ENCODE measurements at places on chromosomes 1 and 21. TPM values are rescaled to one million over a fixed set of nuclear protein-coding genes. Genes with fewer than 3 reads are reported as not detected.
A peak's percentile ranks its signal among the peaks of the same experiment; 100 is the strongest.

DNA sequence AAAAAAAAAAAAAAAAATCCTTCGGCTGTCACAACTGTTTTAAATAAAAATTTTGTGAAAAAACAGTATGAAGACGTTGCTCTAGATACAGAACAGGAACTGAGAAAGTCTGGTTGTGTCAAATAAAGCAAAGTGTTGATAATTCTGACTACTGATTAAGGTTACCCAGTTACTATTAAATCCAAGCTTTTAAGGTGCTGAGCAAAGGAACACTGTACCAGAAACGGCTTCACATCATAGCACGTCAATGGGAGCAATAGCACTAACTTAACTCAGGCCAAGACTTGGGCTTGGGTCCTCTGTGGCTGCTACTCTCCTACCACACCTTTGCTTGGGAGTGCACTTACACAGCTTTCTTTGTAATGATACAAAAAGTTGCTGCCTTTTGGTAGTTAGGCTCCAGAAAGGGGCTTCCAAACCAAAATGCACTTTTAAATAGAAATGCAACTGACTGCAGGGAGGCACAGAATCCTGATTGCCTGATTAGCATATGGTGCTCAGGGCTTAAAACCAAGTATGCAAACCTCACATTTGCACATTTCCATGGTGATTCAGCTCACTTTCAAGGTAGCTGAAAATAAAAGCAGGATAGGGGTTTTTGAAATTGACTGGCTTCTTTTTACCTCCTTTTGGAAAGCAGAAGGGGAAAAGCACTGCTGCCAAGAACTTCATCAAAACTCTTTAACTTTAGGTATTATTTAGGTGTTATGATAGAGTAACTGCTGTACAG lies 6.3 kb downstream of the MCL1 start:
- DNase-seq, result no peak

DNA sequence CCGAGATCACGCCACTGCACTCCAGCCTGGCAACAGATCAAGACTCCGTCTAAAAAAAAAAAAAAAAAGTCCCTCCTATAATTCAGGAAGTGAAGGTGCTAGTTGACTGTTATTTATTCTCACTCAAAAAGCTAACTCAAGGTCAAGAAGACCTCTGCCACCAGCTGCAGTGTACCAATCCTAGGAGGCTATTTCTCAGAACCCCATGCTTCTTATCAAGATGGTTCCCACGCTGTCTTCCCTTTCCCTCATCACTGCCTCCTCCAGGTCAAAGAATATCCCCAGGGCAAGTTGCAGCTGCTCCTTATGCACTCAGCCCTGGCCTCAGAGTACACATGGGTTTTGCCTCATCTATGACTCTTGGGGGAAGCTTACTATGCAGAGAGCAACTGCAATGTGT lies 53.6 kb downstream of the RERE start:
- DNase-seq, result no peak

DNA sequence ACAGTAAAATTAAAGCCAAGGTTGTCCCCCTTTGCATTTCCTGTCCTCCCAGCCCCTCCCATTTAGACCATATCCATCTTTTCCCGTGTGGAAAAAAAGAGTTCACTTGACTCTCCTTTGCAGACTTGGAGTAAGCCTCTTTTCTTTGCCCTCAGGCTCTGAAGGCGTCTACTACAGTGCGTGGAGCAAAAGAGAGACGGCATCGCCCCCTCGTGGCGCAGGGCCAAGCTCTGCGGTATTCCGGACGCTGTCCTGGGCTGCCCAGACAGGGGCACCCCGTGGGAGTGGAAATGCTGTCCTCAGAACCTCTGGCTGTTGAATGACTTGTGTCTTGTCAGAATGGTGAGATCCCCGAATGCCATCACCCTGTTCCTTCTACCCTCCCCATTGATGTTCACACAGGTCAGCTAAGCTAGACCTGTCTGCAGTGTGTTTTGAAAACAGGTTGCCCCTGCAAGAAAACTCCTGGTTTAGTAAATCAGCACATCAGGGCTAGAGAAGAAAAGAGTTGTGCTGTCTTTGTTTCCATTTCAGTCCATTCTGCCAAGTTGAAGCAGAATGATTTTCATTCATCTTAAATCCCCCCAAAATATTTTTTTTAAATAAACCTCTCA lies 12.3 kb upstream of the GJA8 start:
- no peak for DNase-seq

Gene KRTAP7-1
- not detected for total RNA-seq

DNA sequence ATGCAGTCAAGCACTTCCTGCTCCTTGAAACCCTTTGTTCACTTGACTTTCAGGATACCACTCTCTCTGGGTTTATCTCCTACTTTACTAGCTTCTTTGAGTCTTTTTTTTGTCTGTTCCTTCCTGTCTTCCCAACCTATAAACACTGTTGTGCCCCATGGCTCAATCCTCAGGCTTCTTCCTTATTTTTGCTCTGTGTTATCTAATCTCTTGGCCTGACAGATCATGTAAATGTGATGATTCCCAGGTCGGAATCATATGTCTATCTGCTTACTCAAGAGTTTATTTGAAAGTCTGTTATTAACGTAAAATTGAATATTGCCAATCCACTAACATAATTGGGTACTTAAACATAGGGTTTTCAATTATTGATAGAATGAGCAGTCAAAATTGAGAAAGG lies 171.7 kb upstream of the ST6GALNAC5 start:
- no peak for DNase-seq

DNA sequence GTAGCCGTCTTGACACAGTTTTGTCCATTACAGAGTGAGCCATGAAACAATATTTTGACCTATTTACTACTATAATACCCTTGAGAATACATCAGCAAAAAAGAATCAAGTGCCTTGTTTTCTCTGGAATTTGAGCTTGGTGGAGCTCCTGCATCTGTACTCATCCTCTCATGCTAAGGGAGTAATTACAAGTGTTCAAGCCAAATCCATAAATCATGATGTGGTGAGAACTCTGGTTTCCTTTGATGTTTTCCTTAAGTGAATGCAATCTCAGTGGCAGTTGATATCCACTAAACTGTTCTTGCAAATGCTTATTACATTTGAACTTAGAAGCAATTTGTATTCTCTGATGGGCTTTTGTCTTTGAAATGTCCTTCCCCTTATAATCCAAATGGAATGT lies 824.6 kb upstream of the TMPRSS15 start:
- no peak for DNase-seq

Gene MROH7
- 3.8 TPM for total RNA-seq

- DNase-seq, result no peak
Measured at GRCh38 chr1:202355944-202356553, 7.5 kb downstream of the PPP1R12B start.

DNA sequence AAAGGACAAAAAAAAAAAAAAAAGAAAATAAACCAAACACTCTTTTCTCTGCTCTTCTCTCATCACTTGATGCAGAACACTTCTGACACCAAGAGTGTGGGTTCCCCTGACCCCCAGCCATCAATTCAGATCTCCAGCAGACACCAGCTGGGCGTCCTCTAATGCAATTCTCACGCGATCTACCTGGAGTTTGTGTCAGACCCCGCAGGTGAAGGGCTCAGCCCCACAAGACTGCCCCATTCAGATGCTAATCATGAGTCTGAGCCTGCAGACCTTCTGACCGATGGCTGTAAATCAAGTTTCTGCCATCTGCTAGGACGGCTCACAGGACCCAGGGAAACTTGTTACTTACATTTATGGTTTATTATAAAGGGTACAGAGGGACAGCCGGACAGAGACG lies 133.6 kb upstream of the C1orf174 start:
- DNase-seq, result no peak

- DNase-seq, result peak; percentile 85
Measured at GRCh38 chr1:25022361-25023189, 92.5 kb upstream of the RUNX3 start.

Gene S100B
- 8.3 TPM for total RNA-seq

- peak; percentile 39 for DNase-seq
Measured at GRCh38 chr1:2983706-2984398, 37.4 kb upstream of the ACTRT2 start.
